Activated T-cell treated with anti-CD3 and anti-CD28 coated beads, Interleukin-2, amount 50 U/mL, for 4 hours (primary cell): ENCODE measurements at places on chromosomes 1 and 21.
A peak's percentile ranks its signal among the peaks of the same experiment; 100 is the strongest.

DNA sequence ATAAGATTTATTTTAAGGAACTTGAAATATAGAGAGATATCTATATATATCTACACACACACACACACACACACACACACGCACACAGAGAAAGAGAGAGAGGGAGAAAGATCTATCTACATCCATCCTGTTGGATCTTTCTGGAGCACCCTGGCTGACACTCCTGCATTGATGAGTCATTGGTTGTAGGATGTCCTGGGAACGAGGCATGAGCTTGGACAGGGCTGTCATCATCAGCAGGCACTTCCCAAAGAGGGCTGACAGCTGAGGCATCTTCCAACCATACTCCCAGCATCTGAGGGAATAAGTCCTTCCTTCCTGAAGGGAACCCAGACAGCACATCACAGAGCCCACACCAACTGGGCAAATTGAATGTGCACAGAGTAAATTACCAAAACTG, 99.1 kb upstream of the ERG start:
- DNase-seq = no peak

DNA sequence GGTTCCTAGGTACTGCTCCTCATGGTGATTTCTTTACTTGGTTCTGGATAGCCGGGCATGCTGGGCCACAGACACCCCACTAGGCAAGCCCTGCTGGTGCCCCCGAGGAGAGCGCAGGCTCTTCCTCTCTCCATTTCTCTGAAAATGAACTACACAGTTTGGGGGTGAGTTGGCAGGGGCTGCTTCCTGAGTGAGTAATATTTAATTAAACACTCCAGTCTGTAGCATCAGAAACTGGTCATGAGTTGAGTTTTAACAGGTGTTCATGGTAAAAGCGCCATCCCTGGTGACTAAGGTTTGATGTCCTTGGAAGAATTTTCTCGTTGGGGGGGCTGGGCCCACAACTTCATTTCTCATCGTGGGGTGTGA, 1.7 kb downstream of the SPSB1 start:
- DNase-seq = no peak

GRCh38 chr1:225329041-225329440, 98.8 kb downstream of the LBR start:
- DNase-seq = no peak

GRCh38 chr1:107550358-107550757, 409.5 kb downstream of the NTNG1 start:
- DNase-seq = no peak

GRCh38 chr21:39602793-39603192, 9.9 kb upstream of the B3GALT5 start:
- no peak for DNase-seq

DNA sequence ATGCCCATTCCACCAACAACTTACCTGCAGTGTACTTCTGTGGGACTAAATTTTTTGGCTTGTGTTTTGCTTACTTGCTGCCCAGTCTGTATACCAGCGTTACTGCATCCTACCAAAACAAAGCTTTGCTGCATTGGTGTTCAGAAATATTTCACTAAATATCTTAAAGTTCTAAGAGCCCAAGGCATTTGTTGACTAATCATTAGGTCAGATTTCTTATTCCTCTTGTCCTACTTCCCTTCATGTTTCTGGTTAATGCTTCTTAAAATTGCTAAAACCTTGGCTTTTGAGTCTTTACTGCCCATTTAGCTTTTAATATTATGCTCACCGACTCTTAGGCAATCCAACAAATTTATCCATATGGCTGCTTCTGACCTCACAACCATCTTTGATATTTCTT, 161.8 kb downstream of the DPYD start:
- DNase-seq = no peak

DNA sequence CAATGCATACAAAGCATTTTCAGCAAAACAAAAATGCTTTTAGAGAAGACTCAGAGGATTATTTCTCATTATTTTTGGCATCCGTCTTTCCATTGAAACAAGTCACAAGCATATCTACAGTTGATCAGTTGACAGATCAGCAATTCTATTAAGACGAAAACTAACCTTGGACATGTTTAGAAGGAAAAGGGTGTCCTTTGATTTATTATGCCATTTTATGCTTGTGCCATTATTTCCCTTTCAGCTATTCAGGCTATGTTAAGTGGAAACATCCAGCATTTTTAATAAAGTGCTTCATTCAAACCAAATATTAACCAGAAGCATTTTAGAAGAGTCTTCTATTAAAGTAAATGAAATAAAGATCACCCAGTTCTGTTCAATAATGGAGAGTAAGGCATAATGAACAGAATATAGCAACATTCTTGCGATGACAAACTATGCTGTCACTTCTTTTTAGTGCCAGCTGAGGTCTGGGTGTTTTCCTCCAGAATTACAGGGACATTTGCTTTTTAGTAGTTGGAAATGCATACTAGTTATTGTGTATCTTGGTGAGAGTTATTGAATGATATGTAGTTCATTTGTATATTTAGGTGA, 481.4 kb downstream of the PLA2G4A start:
- DNase-seq = no peak

- DNase-seq = peak; percentile 46
These were observed 86.3 kb downstream of the VWA5B1 start for GRCh38 chr1:20376880-20377494.

GRCh38 chr1:244316986-244317655, 134.6 kb downstream of the ADSS2 start:
- no peak for DNase-seq

DNA sequence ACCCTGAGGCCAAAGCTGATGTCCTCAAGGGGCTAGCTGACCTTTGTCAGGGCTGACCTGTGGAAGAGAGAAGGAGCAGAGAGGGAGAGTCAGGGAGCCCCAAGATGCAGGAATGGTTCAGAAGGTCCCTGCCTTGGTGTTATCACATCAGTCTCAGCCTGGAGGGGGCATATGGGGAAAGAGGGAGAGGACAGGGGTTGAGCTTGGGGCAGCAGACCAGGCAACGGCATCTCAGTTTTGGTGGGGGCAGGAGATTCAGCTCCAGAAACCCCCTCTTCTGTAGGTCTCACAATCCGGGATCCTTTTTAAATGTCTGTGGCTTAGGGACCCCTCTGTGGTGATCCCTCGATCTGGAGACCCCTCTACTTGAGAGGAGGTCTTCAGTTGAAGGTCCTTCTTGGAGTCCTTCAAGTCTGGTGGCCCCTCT, 815 bp downstream of the S100A13 start:
- no peak for DNase-seq

DNA sequence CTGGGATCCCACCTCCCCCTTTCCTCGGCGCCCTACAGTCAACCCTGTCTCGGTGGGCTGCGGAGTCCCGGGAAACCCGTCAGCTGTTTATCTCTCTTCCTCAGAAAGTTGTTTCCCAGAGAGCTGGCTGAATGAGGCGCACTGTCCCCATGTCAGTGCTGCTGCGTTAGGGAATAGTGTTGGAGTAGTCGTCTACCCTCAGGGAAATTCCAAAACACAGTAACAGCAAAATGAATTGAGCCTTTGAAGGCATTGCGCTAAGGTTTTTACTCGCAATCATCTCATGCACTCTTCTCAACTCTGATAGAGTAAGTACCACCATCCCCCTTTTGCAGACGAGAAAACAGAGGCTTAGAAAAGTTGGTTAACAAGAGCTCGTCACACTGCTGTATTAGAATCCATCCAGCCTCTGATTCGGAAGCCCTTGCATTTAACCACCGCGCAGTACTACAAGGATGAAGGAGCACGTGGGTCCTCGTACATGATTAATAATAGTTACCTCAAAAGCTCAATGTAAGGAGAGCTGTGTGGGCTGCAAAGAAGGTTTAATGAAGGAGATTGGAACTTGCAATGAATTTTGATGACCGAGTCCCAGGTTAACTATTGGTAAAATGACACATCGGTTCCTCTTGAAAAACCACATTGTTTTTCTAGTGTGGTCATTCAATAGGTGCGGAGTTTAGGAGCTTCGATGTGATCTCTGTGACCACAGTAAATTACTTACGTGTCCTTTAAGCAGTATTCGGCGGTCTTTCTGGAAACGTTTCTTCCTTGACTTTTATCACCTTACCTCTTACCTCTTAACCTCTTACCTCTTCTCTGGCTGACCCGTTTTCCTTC, 788 bp upstream of the EDEM3 start:
- peak; percentile 5 for DNase-seq

DNA sequence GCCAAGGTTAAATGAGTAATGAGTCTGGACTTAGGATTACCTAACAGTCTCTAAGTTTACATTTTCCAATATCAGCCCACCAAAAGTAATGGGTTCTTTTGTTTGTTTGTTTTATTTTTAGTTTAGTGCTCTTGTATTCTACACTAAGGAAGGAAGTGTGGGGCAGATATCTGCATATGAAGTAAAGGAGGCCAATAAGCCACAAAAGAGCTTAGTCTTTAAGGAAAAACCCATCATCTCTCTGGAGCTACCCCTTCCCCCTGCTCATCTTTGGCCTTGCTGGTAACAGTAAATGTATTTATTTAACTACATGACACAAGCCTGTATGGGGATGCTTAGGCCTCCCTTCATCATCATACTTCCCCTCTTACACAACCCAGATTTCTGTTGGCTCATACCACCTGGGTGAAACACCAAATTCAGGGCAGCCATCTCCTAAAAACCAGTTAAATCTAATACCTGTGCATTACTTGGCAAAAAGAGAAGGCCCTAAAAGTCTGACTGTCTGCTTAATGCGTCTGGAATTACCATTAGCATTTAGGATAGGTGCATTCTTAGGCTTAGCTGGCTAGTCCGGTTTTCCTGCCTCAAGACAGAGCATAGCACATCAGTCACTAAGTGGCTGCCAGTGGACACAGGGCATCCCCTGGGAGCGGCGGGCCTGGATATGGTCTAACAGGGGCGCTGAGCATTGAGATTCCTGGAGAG, 96.8 kb upstream of the ADGRL2 start:
- no peak for DNase-seq

- DNase-seq = no peak
These were observed 143.4 kb upstream of the HOOK1 start for GRCh38 chr1:59671066-59671952.

DNA sequence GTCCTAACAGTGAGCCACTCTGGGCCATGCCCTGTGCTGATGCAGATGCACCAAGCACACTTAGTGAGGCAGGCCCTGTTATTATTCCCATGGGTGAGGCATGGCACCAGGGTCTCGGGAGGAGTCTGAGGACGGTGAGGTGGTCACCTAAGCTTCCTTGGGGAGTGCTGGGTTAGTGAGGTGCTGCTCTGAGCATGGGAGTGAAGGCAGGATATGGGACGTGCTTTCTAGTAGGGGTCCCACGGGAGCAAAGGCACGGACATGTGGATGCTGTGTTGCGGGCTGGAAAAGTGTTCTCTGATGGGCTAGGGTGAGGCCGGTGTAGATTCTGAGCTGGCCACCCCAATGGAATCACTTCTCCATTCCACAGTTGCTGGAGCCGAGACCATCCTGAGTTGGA, 77.5 kb upstream of the CSF3R start:
- no peak for DNase-seq

DNA sequence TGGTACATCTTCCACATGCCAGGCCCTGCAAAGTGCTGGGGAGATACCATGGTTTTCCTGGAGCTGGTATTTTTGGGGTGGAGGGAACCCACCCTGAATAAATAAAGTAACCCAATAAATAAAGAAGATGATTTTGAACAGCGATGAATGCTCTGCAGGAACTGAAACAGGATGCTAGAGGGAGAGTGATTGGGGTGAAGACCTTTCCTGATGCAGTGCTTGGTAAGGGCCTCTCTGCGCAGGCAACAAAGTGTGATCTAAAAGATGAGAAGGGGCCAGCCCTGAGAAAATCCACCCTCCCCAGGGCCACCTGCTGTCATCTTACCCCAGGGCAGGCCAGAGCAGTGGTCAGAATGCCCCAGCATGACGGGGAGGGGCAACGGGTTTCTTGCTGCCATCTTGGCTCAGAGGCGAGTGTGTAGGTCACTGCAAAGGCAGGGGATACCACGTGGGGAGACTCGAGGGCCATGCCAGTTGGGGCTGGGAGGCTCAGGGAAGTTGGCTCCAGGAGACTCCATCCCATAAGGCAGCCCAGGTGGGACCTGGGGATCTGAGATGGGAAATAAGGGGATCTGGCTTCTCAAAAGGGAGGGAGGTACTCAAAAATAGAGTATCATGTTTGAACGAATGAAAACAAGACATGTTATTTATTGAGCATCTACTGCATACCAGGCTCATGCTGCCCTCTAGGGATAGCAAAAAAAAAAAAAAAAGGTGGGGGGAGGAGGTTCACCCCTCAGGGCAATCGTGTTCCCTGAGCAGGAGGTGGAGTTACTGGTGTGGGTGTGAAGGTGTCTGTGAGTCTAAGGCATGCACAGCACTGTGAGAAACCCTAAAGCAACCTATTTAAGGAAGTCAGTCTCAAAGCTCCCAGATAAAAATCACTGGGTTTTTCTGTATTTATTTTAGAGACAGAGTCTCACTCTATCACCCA, 2.8 kb downstream of the SRARP start:
- DNase-seq = no peak

- no peak for DNase-seq
These were observed 9.8 kb upstream of the FNBP1L start for GRCh38 chr1:93437976-93438605.

DNA sequence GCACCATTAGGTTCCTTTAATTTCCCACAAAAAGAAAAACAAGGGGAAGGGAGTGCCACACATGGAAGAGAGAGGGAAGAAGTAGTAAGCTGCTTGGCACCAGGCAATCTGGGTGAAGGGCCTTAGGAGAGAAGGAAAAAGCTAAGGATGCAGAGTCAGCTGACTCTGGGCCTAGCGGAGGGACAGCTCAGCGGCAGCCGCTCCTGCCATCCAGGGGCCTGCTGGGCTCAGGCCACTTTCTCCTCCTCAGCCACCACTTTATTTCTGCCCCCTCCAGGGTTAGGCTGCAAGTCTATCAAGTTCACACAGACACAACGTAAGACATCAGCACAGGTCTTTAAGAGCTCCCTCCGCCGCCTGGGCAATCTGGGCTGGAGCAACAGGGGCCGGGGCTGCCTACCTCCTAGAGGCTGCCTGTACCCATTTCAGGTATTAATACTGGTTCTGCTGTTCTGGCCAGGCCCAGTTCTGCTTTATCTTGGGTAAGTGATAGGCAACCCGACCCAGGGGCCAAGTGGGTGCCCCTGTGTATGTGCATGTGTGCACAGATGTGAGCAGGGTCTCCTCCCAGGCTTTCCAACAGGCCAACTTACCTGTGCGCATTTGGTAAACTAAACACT, 53.6 kb downstream of the SLC45A1 start:
- no peak for DNase-seq

GRCh38 chr21:46243325-46243724, 14.8 kb upstream of the LSS start:
- no peak for DNase-seq
